ENCODE measurements at places on chromosomes 7 and 10.

GRCh38 chr7:157224627-157225026 is 85.9 kb downstream of the UBE3C start:
- no peak for DNase-seq

GRCh38 chr10:102635377-102635776 is 8.9 kb upstream of the TRIM8 start:
- DNase-seq: no peak

DNA sequence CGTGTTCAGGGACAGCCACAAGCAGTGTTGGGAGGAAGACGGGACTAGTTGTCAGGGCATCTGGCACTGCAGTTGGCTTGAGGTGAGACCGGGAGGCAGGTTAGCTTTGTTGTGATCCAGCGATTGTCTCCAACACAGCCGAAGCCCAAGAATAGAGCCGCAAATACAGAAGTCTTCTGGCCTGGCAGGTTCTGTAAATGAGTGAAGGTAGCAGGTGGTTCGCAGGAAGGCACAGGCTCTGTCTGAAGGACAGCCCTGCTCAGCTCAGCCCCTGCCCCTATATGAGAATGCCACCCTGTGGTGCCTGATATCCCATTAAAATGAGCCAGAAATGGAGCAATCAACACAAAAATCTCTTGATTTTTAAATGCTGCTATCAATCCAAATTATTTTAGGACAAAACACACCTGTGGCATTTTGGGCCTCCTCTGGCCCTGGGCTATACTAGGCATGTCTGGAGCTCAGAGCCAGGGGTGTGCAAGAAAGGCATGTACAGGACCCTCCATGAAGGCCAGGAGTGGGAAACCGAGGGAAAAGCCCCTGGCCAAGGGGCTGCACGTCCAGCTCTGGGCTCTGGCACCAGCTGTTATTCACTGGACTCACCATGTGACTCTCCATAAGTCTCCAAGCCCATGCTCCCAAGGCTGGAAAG is 11.2 kb upstream of the C10orf71 start:
- no peak for DNase-seq

GRCh38 chr7:87151729-87152111 is 533 bp upstream of the DMTF1 start:
- DNase-seq: no peak

- DNase-seq: no peak
These were observed 89.8 kb upstream of the PCBD1 start for GRCh38 chr10:70978181-70978580.

DNA sequence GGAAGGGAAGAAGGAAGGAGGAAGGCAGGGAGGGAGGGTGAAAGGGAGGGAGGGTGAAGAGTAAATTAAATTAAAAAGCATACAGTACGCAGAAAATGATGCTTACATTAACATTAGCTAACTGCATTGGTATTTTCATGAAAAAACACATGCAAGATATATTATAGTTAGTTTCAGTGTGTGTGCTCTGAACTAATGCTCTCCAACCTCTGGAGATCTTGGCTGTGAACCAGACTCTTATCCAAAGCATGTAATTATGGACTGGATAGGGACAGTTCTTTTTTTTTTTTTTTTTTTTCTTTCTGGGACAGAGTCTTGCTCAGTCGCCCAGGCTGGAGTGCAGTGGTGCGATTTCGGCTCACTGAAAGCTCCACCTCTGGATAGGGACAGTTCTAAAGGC is 357.0 kb downstream of the FRMD4A start:
- no peak for DNase-seq
